ENCODE measurements at places on chromosomes 3 and 15. TPM values are rescaled to one million over a fixed set of nuclear protein-coding genes. Genes with fewer than 3 reads are reported as not detected.

Gene CA12
- 122 TPM for total RNA-seq

Gene DISP2
- under 0.01 TPM for total RNA-seq

Gene GP9
- total RNA-seq = not detected

Gene TGM4
- total RNA-seq = 0.48 TPM

Gene PATL2
- 0.85 TPM for total RNA-seq

Gene MUC13
- not detected for total RNA-seq

Gene CDHR4
- total RNA-seq = not detected

Gene CLDN16
- total RNA-seq = 1.3 TPM

Gene OXSR1
- total RNA-seq = 59.5 TPM

Gene FURIN
- 71.3 TPM for total RNA-seq

Gene PARP14
- 18.8 TPM for total RNA-seq

Gene FGD5
- total RNA-seq = under 0.01 TPM

Gene CCDC39
- not detected for total RNA-seq

Gene CCDC13
- total RNA-seq = 0.64 TPM

Gene FETUB
- not detected for total RNA-seq

Gene AP4E1
- 18.3 TPM for total RNA-seq

Gene PLA1A
- 0.96 TPM for total RNA-seq

Gene ATP13A4
- total RNA-seq = 0.48 TPM

Gene RARRES1
- 0.85 TPM for total RNA-seq

Gene CDCP1
- 107 TPM for total RNA-seq

Gene NECTIN3
- 14.9 TPM for total RNA-seq

Gene BOC
- total RNA-seq = 0.72 TPM

Gene SPSB4
- total RNA-seq = under 0.01 TPM

Gene CORO2B
- total RNA-seq = 1.7 TPM

Gene CKMT1A
- total RNA-seq = 17.3 TPM

Gene LRRC31
- total RNA-seq = 0.24 TPM

Gene NANOGP8
- total RNA-seq = 0.24 TPM

Gene ACKR2
- 1.7 TPM for total RNA-seq

Gene ADAMTS9
- 56.4 TPM for total RNA-seq

Gene EFHB
- total RNA-seq = 1.4 TPM

Gene C3orf22
- not detected for total RNA-seq

Gene REC114
- total RNA-seq = not detected

All from tracheal epithelial cell (primary cell).